ENCODE measurements at places on chromosomes 16 and 17.
A peak's percentile ranks its signal among the peaks of the same experiment; 100 is the strongest.

DNA sequence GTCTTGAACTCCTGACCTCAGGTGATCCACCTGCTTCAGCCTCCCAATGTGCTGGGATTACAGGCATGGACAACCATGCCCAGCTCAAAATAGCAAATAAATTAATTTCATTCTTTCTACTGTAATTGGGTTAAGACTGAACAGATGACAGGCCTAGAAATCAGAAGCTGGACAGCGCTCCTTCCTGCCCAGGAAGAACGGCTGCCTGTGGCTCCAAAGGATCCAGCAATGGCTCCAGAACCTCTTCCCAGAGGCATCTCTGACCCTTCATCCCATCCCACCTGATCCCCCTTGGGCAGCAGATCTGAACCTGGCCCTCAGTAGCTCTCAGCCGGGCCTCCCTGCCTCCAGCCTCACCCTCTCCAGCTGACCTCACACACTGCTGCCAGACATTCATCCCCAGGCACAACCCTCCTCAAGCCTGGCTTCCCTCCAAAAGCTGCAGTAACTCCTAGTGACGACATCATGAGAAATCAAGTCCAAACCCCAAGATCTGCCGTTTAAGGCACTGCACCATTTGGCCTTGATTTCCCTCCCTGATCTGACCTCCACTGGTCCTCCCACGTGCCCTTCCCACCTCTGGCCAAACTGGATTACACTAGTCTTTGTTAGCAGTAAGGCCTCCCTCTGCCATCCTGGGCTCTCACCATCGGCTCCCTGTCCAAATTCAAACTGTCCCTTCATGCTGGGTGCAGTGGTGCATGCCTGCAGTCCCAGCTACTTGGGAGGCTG, 3.1 kb upstream of the MIF4GD start:
- DNase-seq: no peak

DNA sequence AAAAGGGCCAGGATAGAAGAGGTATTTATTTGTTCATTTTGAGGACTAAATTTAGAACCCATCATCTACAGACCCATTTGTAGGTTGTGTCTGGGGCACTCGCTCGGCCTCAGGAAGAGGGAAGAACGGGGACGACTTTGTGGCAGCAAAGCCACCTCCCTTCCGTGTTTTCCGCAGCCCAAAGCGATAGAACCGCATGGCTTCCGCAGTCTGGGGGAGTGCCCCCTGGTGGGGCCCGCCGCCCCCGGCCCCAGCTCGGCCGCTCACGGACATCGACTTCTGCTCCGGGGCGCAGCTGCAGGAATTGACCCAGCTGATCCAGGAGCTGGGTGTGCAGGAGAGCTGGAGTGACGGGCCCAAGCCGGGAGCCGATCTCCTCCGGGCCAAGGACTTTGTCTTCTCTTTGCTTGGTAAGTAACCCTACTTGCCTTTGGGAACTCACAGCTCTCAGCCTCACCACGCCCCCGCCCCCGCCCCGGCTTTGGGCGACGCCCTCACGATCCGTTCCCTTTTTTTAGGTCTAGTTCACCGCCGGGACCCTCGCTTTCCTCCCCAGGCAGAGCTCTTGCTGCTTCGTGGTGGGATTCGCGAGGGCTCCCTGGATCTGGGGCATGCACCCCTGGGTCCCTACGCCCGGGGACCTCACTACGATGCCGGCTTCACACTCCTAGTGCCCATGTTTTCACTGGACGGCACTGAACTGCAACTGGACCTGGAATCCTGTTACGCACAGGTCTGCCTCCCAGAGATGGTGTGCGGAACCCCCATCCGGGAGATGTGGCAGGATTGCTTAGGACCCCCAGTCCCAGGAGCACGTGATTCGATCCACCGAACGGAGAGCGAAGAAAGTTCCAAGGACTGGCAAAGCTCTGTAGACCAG, 681 bp downstream of the TMEM102 start:
- DNase-seq: peak; percentile 20

GRCh38 chr17:10096596-10096995, 101.8 kb downstream of the GAS7 start:
- DNase-seq: no peak

- no peak for DNase-seq
Observed at GRCh38 chr17:76485569-76485968, 15.7 kb downstream of the RHBDF2 start.

GRCh38 chr17:77371117-77371887, 230.5 kb downstream of the SEC14L1 start:
- no peak for DNase-seq

- DNase-seq: no peak
Observed at GRCh38 chr17:71068408-71068750, 899.0 kb downstream of the KCNJ2 start.

DNA sequence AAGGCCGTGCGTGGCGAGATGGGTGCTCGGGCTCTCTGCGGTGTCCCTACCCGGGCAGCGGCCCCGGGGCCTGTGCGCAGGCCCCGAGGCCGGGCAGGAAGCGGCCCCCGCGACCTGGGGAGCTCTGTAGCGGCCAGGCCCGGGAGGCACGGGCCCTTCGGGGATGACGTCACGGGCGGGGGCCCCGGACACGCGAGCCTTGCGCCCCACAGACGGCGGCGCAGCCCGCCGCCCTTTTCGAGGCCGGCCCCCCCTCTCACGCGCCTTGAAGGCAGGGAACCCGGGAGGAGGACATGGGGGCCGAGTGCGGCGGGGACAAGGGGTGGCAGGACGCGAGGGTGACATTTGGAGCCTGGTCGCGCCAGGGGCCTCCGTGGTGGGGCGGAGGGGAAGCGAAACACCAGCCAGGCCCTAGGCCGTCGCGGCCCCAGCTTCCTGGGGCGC, 1.1 kb downstream of the RAI1 start:
- DNase-seq: peak; percentile 8

DNA sequence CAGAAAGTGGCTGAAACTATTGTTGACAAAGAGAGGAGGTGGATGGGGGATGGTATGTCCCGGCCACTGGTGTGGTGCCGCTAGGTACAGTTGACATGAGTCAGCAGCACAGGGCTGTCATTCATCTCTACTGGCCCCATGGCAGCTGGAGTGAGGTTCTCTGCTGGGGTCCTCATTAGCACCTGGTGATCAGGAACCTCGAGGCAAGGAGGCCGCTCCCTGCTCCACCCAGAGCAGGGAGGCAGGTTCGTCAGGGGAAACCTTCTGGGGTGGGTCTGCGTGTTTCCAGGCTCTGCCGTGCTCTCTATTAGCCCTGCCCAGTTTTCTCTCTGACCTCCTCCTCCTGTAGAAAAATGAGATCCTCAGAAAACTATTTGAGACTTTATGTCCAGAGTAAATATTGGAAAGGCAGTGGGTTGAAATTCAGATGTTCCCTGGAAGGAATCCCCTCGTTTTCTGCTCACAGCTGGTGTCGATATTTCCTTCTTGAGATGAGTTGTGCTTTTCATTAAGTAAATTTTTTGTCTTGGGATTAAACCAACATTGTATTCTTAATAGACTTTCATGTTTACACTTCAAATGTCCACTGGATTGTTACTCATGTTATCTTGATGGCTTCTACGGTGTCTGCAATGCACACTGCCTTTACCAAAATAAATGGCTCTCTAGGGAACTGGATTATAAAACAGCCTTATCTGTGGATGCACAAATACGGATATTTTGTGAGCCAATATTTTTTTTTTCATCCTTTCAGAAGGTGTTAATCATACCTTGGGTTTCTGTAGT, 7.1 kb downstream of the NTN1 start:
- no peak for DNase-seq

GRCh38 chr17:79813297-79814126, 16.6 kb upstream of the CBX8 start:
- no peak for DNase-seq

- DNase-seq: no peak
Observed at GRCh38 chr17:75069783-75070182, 18.0 kb upstream of the SLC16A5 start.

- DNase-seq: no peak
Observed at GRCh38 chr16:3864562-3864961, 16.0 kb downstream of the CREBBP start.

- no peak for DNase-seq
Observed at GRCh38 chr17:64067657-64068056, 47.2 kb upstream of the ICAM2 start.

Data from stimulated activated CD8-positive, alpha-beta memory T cell treated with anti-CD3 and anti-CD28 coated beads, Interleukin-7, amount 100 ng/mL, for 1 hour (primary cell).